DMS79 (cell line): ENCODE measurements at places on chromosomes 11 and 22.
A peak's percentile ranks its signal among the peaks of the same experiment; 100 is the strongest.

DNA sequence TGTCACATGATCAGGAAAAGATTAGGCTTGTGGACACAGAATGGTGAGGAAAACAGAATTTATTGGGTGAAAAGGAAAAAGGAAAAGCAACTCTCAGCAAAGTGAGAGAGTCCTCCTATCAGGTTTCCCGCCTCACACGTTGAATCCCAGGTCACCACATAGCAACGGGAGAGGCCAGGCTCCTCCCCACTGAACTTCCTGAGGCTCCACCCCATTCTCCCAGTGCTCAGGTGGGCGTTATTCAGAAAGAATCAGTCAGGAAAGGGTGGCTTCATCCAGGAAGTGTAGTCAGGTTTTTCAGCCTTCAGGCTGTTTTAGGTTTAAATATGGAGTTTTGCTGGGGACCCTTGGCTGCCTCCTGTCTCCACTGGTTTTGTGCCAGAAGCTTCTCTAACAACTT lies 66.9 kb downstream of the SPON1 start:
- no peak for DNase-seq

- DNase-seq, result no peak
These were observed 572.5 kb downstream of the BRD1 start for GRCh38 chr22:49255154-49255553.

GRCh38 chr11:3890014-3890413 lies 34.5 kb downstream of the STIM1 start:
- no peak for DNase-seq

DNA sequence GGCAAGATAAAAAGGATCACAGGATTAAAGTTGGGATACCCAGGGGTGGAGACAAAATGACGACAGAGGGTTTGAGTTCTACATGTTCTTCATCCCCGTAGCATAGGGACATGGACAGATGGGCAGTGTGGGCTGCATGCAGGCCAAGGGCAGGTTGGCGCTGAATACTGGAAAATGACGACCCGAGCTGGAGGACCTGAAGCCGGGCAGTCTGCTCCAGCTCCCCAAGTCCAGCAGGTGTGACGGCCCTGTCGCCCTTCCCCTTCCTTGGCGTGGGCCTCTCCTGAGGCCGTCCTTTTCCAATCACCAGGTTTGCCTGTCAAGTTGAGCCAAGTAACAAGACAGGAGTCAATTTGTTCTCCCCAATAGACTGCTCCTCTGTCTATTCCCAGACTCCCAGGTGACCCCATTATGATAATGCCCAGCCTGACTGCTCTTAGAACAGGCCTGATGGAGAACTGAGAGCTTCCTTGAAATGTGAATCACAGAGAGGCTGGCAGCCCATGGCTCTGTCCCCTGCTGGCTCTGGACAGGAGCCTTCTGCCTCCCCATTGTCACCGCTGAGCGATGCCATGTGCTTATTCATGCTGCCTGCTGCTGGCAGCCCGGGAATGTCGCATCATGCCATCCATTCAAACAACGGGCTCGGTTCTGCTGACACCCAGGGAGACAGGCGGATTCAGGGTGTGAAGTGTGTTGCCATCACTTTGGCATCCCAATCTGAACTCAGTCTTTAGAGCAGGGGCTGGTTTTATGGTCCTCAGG lies 392.1 kb downstream of the NTM start:
- no peak for DNase-seq

- DNase-seq, result no peak
These were observed 13.6 kb downstream of the C2CD3 start for GRCh38 chr11:74157169-74157568.

DNA sequence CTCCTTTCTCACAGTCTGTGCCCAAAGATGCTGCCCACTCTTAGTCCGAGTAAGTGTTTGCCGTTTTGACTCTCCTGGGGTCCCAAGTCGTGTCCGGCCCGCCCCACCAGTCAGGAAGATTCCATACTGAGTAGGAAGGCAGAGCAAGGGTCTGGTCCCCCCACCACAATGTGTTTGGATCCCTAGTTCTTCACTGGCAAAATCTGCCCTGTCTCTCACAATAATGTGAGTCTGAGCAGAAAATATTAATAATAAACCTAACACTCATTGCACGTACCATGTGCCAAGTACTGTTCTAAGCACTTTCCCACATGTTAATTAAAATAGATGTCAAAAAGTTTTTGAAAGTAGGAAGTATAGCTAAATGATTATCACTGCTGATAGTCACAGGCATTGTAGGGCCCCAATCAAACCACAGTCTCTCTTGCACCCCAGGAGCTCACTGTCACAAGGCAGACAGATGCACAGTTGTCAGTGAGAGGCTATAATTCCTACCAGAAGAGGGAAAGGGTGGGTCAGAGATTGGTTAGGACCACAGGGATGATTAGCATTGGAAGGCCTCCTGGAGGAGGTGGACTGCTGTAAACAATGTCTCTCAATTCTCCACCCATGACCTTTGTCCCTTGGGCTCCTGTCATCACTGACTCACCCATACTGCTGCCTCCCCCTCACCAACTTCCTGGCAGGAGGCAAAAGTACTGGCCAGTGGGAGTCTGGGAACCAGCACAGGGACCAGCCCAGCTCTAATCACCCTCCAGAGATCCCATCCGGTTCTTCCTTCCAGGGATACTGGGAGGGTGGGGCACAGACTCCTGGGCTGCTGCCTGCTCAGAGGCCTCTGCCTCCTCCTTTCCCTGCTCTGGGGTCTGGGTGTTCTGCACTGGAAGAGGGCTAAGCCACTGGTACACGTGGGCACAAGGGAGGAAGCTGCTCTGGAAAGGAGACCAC lies 1.0 kb upstream of the POLD4 start:
- no peak for DNase-seq

GRCh38 chr11:134857035-134857434 lies 445.0 kb upstream of the B3GAT1 start:
- DNase-seq, result no peak

- no peak for DNase-seq
These were observed 386.5 kb downstream of the SOX6 start for GRCh38 chr11:15969701-15970329.

GRCh38 chr22:37965940-37966664 lies 12.6 kb downstream of the POLR2F start:
- DNase-seq, result no peak

DNA sequence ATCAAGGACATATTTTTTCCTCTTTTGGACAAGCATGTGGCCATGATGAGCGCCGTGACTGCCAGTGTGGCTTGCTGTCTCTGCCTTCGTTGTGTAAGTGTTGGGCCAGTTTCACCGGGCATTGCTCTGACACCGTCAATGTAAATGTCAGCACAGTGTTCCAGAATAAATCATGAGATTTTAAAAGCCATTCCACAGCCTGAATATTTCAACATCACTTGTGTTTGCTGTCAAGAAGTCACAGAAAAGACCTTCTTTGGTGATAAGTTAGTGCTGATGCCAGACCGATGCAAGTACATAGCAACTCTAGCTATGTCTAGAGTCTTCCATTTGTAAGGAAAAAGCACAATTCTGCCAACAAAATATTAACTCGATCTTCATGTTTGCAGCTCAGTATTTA lies 467.8 kb downstream of the TBC1D22A start:
- DNase-seq, result no peak

GRCh38 chr11:73866095-73866579 lies 10.5 kb downstream of the COA4 start:
- no peak for DNase-seq

GRCh38 chr11:44725757-44726282 lies 942 bp upstream of the TSPAN18 start:
- DNase-seq, result no peak

DNA sequence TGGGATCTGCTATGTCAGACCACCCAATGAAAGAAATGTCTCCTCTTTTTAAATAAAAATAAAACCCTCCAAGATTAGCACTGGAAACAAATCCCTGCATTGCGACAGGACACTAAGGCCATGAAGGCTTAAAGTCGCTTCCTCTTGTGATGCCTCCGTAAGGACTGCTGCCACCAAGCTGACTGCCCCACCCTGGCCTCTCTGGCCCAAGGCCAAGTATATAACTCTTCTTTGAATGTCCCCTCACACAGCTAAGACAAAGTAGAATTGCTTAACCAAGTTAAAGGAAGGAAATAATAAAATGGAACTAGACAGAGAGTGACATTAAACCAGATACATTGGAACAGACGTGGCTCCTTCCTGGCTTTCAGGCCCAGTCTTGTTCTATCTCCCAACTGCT lies 7.5 kb upstream of the NRGN start:
- DNase-seq, result no peak

GRCh38 chr11:75734491-75735180 lies 17.0 kb downstream of the MOGAT2 start:
- DNase-seq, result no peak

DNA sequence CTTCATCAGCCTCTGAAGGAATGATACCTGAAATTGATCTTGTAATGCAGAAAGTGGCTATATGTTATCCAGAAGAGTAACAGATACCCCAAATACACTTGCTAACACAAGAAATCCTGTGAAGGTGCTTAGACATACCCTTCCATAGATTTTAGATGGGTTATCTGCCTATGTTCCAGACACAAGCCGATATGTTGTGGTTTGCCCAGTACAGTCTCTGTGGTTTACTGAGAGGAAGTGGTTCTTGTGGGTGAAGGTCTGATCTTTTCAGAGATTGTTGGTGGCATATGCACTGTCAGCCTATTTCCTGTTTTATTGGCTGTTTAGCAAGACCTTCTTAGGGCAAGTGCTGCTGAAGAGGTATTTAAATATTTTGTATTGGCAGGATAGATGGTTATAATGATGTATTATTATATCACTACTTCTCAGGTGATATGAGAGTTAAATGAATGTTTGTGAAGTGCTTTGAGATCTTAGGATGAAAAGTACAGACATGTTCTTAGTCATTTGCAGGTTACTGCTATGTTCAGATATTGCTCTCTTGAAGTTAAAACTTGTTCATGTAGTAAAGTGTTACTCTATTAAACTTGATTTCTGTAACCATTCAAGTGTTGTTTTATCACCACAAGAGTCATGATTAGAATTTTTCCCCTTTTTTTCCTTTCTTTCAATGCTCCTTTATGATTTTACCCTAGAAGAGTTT lies 8.2 kb downstream of the ARHGEF12 start:
- peak; percentile 39 for DNase-seq

- DNase-seq, result no peak
These were observed 161.1 kb downstream of the TEAD1 start for GRCh38 chr11:12835286-12835685.

- DNase-seq, result no peak
These were observed 40.2 kb downstream of the CELF1 start for GRCh38 chr11:47512701-47513100.

DNA sequence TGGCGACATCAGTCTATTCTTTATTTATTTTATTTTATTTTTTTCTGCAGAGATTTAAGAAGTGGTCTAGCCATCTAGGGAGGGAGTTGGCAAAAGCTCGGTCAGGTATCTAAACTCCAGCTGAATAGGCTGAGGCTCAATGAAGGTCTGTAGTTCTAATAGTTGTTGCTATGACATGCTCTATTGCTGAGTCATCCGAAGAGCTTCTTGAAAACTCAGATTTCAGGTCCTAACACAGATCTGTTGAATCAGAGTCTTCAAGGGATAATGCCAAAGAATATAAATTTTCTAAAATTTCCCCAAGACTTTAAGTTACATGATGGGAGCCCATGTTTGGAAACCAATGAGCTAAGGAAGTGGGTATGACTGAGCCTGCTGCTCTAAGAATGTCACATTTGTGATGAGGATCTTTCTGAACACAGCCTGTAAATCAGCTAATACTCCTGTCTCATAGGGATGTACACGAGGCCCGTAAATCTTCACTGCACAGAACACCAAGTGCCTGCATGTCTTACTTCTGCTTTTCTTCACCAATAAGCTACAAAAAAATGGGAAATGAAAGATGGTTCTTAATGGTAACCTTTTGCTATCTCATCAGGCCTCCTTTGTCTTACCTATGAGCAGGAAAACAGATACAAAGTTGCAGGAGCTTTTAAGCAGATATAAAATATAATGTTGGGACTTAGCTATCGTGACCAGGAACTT lies 901.4 kb upstream of the API5 start:
- DNase-seq, result no peak

GRCh38 chr11:74284466-74284865 lies 27.0 kb downstream of the P4HA3 start:
- DNase-seq, result no peak

DNA sequence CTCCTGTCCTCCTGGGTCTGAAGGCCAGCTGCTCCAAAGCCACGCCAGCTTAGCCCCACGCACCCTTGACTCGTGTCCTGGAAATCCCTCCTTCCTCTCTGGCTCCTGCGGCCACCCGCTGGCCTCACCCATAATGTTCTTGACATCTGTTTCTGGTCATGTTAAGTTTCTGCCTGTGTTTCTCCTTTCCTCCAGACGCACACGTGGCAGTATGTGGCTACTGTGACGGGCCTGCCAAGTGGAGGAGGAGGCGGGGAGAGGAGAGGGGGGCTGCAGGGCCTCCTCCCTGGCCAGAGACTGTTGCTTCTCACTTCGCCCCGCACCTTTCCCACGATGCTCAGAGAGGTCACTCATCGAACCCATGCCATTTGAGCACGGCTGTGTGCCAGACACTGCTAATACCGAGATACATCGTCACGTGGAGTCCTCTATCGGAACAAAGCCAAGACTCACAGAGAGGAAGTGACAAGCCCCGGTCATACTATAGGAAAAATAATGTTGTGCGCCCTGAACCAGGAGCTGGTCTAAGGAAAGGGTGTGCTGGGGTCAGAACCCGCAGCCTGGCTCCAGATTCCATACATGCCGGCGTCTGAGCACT lies 11.5 kb downstream of the C1QTNF6 start:
- no peak for DNase-seq

- no peak for DNase-seq
These were observed 17.7 kb upstream of the RGL4 start for GRCh38 chr22:23673050-23673620.

- DNase-seq, result no peak
These were observed 62.4 kb downstream of the BRD1 start for GRCh38 chr22:49765091-49765771.

DNA sequence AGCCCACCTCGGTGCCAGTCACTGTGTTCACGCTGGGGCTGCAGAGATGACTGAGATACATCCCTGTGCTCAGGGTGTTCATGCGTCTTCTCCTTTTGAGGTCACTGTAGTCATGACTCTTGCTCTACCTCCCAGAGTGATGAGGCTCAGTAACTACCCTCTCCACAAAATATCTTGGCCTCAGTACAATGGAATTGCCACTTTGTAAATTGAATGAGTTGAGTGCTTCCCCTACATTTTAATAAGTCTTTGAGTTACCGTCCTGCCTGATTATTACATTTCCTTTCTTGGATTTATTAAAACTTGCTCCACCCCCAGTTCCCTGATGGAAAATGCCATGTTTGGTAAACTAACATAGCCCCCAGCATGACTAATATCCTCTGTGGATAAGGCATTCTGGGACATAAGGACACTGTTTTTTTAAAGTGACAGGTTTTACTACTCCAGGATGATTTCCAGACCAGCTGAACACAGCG lies 15.9 kb downstream of the PRSS23 start:
- no peak for DNase-seq
